ENCODE measurements at places on chromosomes 6 and 20.

GRCh38 chr6:20211941-20212391 lies 303 bp downstream of the MBOAT1 start:
- DNase-seq, result no peak

DNA sequence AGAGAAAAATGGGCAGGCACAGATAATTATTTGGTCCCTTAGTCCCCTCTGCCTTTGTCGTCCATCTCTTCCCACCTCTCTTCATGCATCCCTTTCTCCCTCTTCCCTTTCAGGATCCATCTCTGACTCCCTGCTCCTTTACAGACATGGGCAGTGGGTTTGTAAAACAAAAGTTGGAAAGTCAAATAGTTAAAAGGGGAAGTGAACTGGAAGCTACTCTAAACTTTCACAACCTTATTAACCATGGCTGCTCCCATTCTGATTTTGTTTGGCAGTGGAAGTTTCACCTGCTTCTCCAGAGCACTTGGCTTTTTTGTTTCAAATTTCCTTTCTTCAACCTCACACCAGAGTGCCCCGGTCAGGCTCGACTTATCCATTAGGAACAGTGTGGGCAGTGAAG lies 1.2 kb downstream of the HLA-DQA2 start:
- no peak for DNase-seq

DNA sequence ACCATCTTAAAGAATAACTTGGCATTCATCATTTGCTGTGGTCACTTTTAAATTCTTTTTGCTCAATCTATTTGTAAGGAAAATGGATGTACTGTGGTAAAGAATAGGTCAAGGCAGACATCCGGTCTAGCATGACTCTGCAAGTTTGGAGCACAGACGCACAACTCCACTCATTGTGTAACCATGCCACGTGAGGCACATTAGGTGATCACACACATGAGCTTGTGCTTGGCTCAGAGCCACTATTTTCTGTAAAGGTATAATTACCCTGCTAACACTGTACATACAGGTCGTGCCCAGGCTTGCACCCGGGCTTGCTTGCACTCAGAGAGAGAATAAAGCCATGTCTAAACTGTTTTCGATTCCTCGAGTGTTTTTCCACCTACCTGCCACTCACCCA lies 1289.1 kb upstream of the ADGRB3 start:
- no peak for DNase-seq

DNA sequence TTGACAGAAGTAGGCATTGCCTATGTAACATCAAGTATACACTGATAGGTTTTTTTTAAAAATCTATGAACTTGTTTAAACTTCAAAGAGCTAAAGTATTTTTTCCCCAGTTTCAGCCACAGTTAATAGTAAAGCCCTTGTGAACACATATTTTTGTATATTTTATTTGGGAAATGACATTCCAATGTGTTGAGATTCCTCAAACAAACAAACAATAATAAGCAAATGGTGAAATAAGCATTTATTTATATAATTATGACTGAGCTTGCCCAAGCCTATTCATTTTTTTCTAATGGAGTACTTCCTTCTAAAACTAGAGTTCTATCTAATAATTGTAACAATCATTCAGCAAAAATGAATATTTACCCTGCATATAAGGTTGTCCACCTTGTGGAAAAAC lies 12.5 kb downstream of the SYCP2 start:
- no peak for DNase-seq

- DNase-seq, result no peak
Observed at GRCh38 chr6:109358204-109358603, 24.1 kb downstream of the CD164 start.

DNA sequence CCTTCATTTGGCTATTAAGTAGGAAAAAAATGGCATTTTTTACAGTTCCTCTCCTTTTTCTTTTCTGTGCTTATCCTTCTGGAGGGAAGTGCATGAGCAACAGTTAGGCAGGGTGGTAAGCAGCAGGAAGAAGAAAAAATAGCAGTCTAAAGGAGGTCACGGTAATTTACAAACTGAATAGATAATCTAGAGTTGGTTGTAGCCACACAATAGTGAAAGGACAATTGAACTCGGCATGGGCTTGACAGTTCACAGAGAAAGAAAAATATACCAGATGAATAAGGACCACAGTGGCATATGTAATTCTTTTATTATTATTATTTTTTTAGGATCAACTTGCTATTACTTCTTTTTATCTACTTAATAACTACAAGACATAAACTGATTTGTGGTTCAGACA lies 358.6 kb downstream of the BTBD9 start:
- no peak for DNase-seq

DNA sequence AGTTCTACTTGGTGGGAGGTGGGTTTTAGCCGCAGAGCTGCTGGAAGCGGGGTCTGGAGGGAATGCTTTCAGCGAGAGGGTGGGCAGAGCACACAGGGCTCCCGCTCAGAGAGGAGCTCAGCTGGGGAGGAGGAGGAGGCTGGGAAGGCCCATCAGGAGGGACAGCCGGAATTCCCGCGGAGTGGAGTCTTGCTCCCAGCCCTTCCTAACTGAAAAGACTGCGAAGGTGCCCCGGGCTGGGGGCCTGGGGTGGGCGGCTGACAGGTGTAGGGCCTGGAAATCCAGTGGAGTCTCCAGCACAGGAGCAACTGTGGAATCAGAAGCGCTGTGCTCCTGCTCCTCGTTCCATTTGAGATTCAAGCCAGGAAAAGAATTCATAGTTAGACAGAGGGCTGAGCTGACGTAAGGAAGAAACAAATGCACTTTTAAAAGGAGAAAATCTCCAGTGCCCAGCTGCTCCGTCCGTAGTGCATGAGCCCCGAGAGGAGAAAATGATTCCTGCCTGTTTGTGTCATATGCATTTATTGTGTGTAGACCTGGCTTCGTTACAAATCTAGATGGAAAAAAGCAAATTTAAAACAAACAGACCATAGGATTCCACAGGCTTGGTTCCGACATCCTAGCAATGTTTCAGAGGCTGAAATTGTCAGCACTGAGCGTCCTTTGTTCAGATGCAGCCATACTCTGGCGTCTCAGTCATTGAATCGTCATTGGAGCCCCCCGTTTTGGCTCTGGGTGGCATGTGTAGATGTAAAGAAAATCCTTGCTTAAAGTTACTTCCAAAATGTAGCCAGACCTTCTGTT lies 197.7 kb downstream of the SMOC2 start:
- no peak for DNase-seq

All from uterus (tissue), 4 donors.